ENCODE measurements at places on chromosomes 1 and 21.

GRCh38 chr1:210822932-210823331 is 311.0 kb downstream of the KCNH1 start:
- DNase-seq, result no peak

DNA sequence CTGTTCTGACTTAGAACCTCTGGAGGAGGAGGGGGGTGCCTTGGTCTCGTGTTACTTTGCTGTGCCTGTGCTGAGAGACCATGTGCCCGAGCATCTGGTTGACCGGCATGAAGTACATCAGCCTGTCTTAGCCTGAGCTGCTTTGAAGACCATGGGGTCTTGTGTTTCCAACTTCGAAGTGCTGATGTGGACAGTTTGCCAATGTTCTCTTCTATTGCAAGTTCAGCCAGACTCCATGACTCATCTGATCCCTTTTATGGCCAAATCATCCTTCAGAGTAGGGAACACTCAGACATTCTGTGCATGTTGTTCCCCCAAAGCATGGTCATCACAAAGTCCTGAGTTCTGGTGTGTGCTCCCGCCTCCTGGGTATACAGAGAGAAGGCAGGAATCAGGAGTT is 6.0 kb upstream of the PLA2G2C start:
- no peak for DNase-seq

DNA sequence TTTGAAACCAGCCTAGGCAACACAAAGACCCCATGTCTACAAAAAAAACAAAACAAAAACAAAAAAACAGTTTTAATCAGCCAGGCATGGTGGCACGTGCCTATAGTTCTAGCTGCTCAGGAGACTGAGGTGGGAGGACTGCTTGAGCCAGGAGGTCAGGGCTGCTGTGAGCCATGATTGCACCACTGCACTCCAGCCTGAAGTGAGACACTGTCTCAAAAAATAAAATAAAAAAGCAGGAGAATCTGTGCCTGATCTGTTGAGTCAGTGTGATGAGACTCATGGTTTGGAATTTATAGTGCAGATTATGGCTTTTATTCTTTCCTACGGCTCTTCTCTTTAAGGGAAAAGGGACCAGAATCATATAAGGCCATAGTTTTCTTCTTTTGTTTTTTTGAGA is 16.5 kb downstream of the TRIT1 start:
- no peak for DNase-seq

DNA sequence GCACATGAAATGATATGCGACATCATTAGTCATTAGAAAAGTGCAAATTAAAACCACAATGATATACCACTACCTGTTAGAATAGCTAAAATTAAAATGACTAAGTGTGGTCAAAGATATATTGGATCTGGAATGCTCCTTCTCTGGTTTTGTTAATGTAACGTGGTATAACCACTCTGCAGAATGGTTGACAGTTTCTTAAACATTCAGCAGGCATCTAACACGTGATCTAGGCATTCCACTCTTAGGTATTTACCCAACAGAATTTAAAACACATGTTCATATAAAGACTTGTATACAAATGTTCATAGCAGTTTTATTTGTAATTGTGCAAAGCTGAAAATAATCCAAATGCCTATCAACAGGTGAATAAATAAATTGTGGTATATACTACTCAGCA is 165.0 kb upstream of the PLXNA2 start:
- DNase-seq, result no peak

DNA sequence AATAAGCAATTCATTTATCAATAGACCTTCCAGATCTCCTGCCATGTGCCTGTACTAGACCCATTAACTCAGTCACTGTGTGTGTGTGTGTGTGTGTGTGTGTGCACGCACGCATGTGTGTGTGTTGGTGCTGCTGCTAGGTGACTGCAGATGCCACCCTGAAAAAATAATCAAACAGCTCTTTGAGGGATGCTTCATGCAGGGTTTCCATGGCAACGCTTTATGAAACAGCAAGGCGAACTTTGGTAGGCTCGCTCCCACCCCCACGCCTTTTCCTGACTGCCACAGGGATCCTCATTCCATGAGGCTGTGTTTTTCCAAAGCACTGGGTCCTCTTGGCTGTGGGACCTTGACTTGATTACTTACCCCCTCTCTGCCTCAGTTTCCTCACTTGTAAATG is 94.0 kb downstream of the HMGB4 start:
- no peak for DNase-seq

- DNase-seq, result no peak
Observed at GRCh38 chr1:77744576-77744975, 15.1 kb downstream of the USP33 start.
